ENCODE measurements at places on chromosomes 1 and 21.

GRCh38 chr1:94006604-94007003, 97.4 kb upstream of the GCLM start:
- DNase-seq, result no peak

DNA sequence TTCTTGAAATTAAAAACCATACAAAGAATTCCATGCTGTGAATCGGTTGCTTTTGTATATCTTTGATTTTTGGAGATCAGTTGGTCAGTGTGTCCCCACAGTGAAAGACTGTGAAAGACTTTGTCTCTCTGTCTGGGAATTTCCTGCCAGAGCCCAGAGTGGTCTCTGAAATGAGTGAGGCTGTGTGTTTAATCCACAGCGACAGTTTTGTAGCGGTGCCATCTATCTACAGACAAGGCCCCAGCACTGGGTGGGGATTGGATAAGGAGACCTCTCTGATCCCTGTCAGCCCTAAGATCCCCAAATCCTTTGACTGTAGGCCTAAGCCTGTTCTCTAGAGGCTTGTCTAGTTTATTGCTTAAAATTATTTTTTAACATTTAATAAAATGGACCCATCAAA, 10.3 kb downstream of the GPR25 start:
- no peak for DNase-seq

DNA sequence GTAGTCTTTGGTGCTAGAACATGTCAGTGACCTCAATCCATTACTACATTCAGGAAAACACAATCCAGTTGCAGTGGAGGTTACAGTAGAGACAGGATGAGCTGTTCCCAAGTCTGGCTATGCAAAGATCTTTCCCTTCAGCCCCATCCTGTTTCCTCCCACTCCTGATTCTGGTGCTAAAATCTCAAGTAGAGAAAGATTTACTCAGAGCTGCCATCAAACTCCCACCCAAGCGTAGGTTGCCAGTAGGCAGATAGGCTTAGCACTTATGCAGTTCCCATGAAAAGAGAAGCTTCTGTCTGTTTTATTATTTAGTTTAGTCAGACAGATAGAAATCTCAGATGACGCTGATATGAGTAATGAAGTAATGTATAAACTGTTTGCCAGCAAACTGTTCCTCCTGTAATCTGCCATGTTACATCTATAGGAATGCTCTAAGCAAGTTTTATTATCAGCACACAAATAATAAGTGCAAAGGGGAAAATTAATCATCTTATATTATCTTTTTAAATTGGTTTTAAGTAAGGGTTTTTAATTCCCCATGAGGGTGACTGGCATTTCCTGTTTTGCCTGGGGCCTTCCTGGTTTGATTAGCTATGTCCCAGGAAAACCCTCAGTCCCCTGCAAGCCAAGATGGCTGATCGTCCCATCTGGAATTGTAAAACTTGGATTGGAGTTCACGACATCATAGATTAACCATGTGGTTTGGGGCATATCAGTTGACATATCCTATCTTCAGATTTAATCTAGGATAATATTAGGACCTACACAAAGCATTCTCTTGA, 188.3 kb upstream of the PALMD start:
- DNase-seq, result no peak

- no peak for DNase-seq
These were observed 24.0 kb downstream of the URB2 start for GRCh38 chr1:229650045-229650444.

DNA sequence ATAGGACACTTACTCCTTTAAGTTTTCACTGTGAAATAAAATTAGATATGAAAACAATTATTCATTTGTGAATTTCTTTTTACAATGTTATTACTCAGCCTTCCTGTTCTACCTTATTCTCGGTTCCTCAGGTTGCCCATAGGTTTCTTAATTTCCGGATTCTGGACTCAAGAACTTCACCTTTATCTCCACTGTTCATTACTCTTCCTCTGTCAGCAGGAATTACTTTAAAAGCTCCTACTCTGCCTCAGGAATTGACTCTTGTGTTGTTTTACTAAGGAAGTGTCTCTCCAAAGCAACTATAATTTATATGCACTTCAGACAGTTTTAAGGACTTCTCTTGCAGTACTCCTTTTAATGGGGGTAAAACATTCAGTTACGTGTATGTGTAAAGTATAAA, 123.8 kb downstream of the OSBPL9 start:
- DNase-seq, result no peak

DNA sequence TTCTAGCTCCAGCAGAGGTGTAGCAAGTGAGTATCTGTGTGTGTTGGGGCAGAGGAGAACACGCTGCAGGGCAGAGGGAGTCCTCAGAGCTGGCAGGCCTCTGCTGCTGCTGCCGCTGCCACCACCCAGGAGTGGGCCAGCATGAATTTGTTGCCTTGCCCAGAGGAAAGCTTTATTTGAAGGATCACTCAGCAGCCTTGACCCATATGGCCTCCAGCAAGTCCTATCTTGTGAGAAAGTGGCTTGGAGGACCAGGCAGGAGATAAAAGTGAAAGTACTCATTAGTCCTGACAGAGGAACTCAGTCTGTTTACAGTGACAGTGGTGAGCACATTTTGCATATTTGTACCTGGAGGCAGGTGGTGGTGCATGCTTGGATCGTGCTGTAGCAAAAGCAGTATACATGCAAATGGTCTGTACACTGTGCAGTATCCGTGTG, 3.1 kb downstream of the TRAF5 start:
- DNase-seq, result no peak

DNA sequence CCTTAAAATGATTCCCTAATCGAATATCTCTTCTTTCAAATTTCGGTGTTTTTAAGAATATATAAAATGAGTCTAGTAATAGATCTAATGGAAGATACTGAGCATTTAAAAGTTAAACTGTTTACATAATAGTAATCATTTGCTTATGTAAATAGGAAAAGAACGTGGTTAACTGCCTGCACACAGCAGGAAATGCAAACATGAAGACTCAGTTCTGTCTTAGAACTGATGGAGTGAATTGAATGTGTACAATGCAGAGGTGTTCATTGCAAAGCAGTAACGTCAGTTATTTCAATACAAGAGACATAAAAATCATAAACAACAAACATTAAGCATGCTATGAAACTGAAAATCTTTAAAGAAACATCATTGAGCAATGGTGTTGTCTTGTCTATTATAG, 359.4 kb upstream of the ADAMTS5 start:
- DNase-seq, result no peak

GRCh38 chr1:10674700-10675609, 121.5 kb downstream of the CASZ1 start:
- no peak for DNase-seq

DNA sequence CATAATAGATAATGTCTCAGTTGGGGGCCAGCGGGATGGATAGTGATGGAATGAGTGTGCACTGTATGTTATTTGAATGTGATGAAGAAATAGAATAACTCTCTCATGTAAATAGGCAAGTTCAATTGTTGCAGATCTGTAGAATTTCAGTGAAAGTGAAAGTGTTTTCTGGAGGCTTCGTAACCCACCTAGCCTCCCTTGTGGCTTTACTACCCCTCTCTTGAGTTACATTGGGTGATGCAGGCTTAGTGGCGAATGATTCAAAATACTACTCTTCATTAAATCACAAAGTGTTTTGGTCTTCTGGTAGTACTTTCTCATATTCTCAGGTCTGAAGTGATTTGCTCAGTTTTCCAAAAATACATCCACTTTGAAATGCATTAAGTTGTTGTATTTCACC, 411.9 kb downstream of the ZP4 start:
- no peak for DNase-seq

- DNase-seq, result no peak
These were observed 23.3 kb downstream of the TBX19 start for GRCh38 chr1:168303716-168304540.

- no peak for DNase-seq
These were observed 644.0 kb downstream of the AJAP1 start for GRCh38 chr1:5298376-5298775.

GRCh38 chr1:54980046-54980527, 341 bp upstream of the TMEM61 start:
- DNase-seq, result no peak

GRCh38 chr1:53949023-53949990, 3.2 kb downstream of the LRRC42 start:
- DNase-seq, result no peak

- no peak for DNase-seq
These were observed 8.8 kb downstream of the PGLYRP4 start for GRCh38 chr1:153339802-153340201.

- no peak for DNase-seq
These were observed 55.5 kb downstream of the TLR5 start for GRCh38 chr1:223087291-223088255.

DNA sequence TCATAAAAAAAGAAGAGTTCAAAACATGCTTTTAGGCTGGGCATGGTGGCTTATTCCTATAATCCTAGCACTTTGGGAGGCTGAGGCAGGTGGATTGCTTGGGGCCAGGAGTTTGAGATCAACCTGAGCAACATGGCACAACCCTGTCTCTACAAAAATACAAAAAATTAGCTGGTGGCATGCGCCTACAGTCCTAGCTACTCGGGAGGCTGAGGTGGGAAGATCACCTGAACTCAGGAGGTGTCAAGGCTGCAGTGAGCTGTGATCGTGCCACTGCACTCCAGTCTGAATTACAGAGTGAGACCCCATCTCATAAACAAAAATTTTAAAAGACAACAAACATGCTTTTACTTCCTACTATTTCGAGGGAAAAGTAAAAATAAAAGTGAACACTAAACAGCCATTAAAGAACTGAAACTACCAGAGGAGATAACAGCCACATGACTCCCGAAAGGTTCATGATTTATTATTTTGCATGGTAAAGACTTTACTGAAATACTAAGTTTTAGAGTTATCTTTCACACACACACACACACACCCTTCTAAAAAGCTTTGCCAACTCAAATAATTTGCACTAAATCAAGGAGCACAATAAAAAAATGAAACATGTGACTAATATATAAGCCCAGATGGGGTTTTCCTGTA, 48.1 kb downstream of the USP1 start:
- no peak for DNase-seq

DNA sequence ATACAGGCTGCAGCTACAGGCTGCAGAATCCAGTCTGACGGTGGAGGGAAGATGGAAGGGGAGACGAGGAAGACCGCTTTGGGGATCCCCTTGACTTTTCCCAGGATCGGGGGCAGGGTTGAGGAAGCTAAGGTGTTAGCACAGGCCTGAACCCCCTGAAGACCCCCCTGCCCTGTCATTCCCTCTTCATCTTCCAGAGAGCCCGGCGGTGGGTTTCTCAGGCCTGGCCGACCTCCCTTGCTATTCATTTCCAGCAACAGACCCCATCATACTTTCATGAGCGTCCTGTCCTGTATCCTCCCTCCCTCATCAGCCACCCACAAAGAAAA, 112.0 kb downstream of the PGBD5 start:
- DNase-seq, result no peak

- DNase-seq, result no peak
These were observed 11.4 kb upstream of the CCSAP start for GRCh38 chr1:229354226-229354625.

GRCh38 chr1:183245357-183245756, 59.3 kb downstream of the LAMC2 start:
- DNase-seq, result no peak

- DNase-seq, result no peak
These were observed 642.9 kb downstream of the AJAP1 start for GRCh38 chr1:5297180-5297885.

GRCh38 chr1:66207484-66207883, 326.5 kb upstream of the SGIP1 start:
- DNase-seq, result peak; percentile 88

- DNase-seq, result no peak
These were observed 1.6 kb downstream of the PHF13 start for GRCh38 chr1:6614929-6615785.

- DNase-seq, result no peak
These were observed 1446.8 kb downstream of the NCAM2 start for GRCh38 chr21:22444990-22445389.

DNA sequence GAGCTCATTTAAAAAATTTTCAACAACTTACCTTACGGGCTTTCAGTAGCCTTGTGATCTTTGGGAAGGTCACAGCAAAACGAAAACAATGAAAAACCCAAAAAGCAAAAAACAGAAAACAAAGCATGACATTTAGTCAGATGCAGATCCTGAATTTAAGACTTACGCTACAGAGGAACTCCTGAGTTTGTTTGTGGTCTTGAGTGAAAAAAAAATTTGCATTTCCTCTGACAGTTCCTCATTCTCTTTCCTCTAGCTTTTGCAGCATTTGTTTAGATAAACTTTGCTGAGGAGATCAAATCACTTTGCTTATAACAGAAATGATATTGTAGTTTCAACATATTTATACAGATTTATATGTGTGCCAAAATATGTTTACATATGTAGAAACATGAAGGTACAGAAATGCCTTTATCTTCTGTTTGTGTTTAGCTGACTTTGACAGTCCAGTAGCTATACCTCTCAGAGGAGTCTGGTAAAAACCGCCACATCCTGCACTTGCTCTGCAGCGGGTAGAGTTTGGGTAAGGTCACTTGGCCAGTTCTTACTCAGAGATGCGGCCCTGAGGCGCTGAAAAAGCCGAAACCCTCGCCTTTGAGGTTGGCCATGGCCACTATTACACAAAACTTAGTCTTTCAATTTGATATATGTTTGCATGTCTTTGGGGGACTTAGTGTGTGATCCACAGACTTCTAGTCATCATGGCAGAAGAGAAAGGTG, 142.5 kb downstream of the TNR start:
- no peak for DNase-seq

DNA sequence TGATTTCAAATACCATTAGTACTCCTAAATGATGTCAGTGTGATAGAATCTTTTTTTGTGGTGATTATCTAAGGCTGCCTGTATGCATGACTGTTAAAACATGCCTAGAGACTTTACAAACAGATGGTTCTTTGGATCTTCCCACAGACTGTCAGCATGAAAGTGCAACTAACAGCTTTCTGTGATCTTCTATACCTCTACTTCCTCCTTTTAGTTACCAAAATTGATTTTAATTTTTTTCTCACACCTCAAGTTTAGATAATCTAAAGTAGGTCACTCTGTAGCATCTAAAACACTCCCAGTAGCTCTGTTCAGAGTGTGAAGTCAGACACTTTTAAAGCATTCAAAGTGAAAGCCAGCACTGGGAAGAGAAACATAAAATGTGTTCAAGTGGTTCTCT, 534.5 kb downstream of the PTPRC start:
- DNase-seq, result no peak

DNA sequence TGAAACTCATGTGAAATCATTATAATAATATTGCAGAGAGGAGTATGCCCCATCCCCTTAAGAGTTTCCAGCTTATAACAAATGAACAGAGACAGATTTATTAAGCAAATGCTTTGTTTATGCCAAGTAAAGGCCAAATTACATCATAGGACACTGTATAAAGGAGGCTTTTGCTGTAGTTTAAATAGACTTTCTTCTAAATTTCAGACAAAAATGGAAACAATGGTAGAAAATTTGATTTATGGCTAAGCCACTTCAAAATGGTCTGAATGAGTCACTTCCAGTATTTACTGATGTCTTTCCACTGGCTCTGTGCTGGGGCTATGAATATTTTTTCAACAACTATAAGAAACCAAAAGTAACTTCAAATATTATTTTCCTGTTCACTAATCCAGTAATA, 81.1 kb upstream of the ST6GALNAC5 start:
- DNase-seq, result peak; percentile 74

DNA sequence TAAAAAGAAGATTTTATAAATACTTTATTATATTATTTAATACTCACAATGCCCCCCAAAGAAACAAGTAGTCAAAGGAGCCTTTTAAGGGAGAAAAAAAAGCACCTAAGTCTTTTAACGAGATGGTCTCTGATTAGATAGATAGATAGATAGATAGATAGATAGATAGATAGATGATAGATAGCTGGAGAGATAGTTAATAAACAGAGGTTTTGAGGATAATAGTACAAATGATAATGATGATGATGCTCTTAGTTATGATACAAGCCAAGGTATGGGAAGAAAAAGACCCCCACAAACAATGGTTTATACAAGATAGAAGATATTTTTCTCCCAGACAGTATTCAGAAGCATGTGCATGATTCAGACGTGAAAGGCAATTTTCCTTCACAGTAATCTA, 14.6 kb upstream of the EDEM3 start:
- no peak for DNase-seq

All from NCI-H446 treated with DMSO at 0.1 percent for 48 hours (cell line).